Diencephalon (tissue), 1 donor: ENCODE measurements at places on chromosomes 2 and 18. TPM values are rescaled to one million over a fixed set of nuclear protein-coding genes. Genes with fewer than 3 reads are reported as not detected.

Gene WIPF1
- 5.1 TPM for total RNA-seq

Gene CPO
- total RNA-seq, result not detected

Gene ANO7
- 0.46 TPM for total RNA-seq

Gene TTC32
- 17.3 TPM for total RNA-seq

Gene MDH1B
- total RNA-seq, result 13.4 TPM

Gene SEH1L
- total RNA-seq, result 25.1 TPM

Gene COL6A3
- total RNA-seq, result 14.1 TPM

Gene PDE1A
- 34.4 TPM for total RNA-seq

Gene SPATA3
- total RNA-seq, result not detected

Gene PTPRN
- 66.9 TPM for total RNA-seq
